WTC11 (cell line): ENCODE measurements at places on chromosomes 2 and 18. TPM values are rescaled to one million over a fixed set of nuclear protein-coding genes. Genes with fewer than 3 reads are reported as not detected.

GRCh38 chr2:240053173-240054155, at the start of gene OR6B3:
Gene OR6B3 (minus strand): TSS chr2:240053521.
- no peak for DNase-seq
- no peaks in the 10 kb centered on the region for H3K36me3 ChIP-seq
- H3K27ac ChIP-seq = no peak within 1 kb of the TSS
- H3K4me3 ChIP-seq = no peak within 1 kb of the TSS

The OSR1 gene
- 0.22 to 0.55 TPM (median 0.27 TPM) in 3 replicates for total RNA-seq

DNA sequence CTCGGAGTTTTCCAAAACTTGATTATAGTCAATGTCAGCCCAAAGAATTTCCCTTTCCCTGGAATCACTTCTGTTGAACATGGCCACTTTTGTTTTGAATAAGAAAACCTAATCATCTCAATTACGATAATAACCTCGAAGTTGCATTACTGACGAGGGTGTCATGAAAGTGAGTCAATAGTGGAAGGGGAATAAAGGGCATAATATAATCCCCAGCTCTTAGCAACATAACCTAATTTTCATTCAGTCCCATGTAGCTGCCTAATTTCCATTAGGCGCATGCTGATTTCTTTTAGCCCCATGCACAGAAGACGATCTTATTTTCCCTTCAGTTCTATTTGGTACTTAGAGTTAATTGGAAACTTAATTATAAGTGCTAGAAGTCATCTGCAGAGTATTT, 51.1 kb upstream of the RAPH1 start:
- peaks cover 15% of the 10 kb centered on the region for H3K4me1 ChIP-seq
- H3K36me3 ChIP-seq = no peaks in the 10 kb centered on the region
- no peak for DNase-seq

DNA sequence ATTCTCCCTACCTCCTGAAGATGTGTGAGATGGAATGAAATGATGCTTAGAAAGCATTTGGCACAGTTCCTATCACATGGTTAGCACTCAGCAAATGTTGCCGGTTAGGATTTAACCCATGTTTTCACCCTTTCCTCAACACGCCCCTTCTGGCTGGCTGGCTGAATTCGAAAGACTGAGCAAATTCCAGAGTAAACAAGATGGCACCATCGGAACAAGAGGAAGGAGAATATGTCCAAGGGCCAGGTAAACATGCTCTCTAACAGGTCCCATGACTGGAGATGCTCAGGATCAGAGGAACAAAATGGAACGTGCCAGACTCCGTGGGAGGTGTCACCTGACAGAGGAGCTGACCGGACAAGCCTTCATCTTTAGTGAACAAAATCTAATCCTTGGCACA, 145.6 kb downstream of the ANKRD44 start:
- no peak overlapping the region for H3K27ac ChIP-seq
- H3K4me1 ChIP-seq = peaks cover 12% of the 10 kb centered on the region
- H3K4me3 ChIP-seq = peak overlapping the region; percentile 58

- no peak overlapping the region for H3K27ac ChIP-seq
- no peak for DNase-seq
Measured at GRCh38 chr2:154952346-154952980, 254.0 kb downstream of the KCNJ3 start.

The THSD7B gene
- total RNA-seq = 2.9 to 3.7 TPM (median 3.1 TPM) in 3 replicates

- no peaks in the 10 kb centered on the region for H3K27me3 ChIP-seq
- H3K4me3 ChIP-seq = no peak overlapping the region
- H3K36me3 ChIP-seq = no peaks in the 10 kb centered on the region
- H3K27ac ChIP-seq = no peak overlapping the region
- peak; percentile 76 for DNase-seq
Measured at GRCh38 chr18:69838620-69839411, 108.9 kb downstream of the CD226 start.

The IL36B gene
- total RNA-seq = not detected in 3 replicates

DNA sequence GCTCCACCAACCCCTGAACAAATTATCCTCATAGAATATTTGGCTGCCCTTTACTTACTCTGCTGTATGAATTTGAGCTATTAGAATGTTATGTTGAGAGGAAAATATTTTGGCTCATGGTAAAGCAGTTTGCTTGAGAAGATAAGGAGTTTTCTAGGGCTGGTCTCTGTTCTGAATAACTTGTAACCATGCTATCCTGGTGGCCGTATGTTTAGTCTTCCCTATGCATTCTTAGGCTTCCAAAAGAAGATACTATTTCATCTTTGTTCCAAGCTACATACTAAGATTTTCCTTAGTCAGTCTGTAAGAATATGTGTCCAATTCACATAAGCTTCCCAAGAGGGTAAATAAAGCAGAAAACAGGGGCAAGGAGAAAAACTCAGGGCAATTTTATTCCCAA, 1105.1 kb upstream of the PIK3C3 start:
- no peaks in the 10 kb centered on the region for H3K36me3 ChIP-seq
- H3K4me1 ChIP-seq = peaks cover 31% of the 10 kb centered on the region
- no peak overlapping the region for H3K4me3 ChIP-seq
- no peaks in the 10 kb centered on the region for H3K27me3 ChIP-seq
- H3K27ac ChIP-seq = no peak overlapping the region

- no peak overlapping the region for H3K27ac ChIP-seq
- DNase-seq = no peak
- peaks cover 21% of the 10 kb centered on the region for H3K4me1 ChIP-seq
Measured at GRCh38 chr2:54385271-54385670, 70.9 kb upstream of the SPTBN1 start.

- no peaks in the 10 kb centered on the region; the same call in 1 of the 2 replicates for H3K27me3 ChIP-seq
- no peak overlapping the region for H3K4me3 ChIP-seq
- no peak overlapping the region for H3K27ac ChIP-seq
- peaks cover 6% of the 10 kb centered on the region for H3K4me1 ChIP-seq
- H3K36me3 ChIP-seq = no peaks in the 10 kb centered on the region
Measured at GRCh38 chr2:218418321-218418716, 604 bp upstream of the VIL1 start.

The GCG gene
- total RNA-seq = 0.14 TPM in 1 of 3 replicates, not detected in the others

DNA sequence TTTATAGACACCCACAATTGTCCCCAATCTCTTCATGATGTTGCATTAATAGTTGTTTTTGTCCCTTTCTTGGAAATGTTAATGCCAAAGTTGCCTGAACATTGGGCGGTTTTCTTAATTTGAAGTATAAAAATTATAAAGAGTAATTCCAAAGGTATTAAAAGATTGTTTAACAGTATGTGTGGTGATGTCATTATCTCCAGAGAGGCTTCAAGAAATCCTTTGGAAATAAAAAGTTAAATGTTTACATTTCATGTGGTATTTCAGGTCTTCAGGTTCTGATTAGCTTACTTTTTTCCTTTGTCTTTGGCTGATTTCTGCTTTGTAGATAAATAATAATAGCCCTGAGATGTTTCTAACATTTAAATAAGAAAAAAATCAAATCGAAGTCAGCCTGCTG, 29.3 kb upstream of the NOSTRIN start:
- no peaks in the 10 kb centered on the region for H3K27me3 ChIP-seq
- peaks cover 18% of the 10 kb centered on the region for H3K36me3 ChIP-seq
- no peak overlapping the region for H3K27ac ChIP-seq

DNA sequence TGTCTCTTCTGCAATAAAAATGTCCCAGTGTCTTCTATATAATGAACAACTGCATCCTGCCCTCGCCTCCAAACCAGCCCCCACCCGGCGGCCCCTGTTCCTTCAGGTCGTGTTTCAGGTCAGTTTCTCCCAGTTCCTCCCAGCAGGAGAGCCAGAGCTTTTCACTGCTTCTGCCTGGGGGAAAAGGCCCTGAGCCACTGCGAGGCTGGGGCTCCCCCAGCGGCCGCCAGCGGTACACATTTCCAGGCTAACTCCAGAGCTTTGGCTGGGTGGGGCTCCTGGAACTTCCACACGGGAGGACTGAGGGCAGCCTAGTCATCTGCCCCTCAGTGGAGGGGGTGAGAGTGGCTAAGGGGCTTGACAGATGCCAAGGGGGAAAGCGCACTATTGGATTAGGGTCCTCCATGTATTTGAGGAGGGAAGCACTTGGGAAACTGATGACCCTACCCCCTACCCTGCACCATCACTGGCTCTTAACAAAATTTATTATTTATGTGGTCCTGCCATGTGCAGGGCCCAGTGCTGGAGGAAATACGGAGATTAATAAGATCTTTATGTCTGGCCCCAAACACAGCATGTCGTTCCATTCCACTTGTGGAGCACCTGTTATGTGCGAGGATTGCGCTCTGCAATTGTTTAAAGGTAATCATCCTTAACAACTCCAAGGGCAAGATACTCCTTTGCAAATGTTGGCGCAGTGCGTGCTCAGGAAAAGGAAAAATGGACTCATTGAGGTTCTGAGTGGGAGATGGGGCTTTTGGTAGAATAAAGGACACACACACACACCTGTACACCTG, 17.3 kb upstream of the CYS1 start:
- H3K36me3 ChIP-seq = no peaks in the 10 kb centered on the region
- H3K4me3 ChIP-seq = no peak overlapping the region
- peaks cover under 1% of the 10 kb centered on the region; the same call in 1 of the 2 replicates for H3K27me3 ChIP-seq

DNA sequence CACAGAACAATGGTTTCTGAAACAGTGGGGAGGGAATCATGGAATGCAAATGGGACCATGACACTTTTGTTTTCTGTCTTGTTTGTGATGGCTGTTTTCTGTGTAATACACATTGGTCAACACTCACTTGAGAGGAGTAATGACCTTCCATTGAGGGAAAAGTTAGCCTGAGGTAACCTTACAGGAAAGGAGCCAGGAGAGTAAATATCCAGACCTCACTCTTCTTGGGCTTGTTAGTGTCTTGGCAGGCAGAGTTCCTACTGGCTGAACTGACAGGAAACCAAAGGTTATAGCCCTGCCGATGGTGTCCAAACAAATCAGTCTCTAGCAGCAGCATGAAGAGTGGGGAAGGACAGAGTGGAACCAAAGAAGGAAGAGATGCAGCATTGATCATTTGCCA, 17.2 kb upstream of the RPRM start:
- H3K36me3 ChIP-seq = no peaks in the 10 kb centered on the region
- H3K4me1 ChIP-seq = peaks cover 27% of the 10 kb centered on the region
- DNase-seq = no peak
- peak overlapping the region; percentile 88; the same call in 1 of the 2 replicates for H3K27ac ChIP-seq
- H3K27me3 ChIP-seq = no peaks in the 10 kb centered on the region
- H3K4me3 ChIP-seq = no peak overlapping the region

- H3K4me3 ChIP-seq = no peak overlapping the region
- H3K36me3 ChIP-seq = peaks cover 11% of the 10 kb centered on the region
- no peak overlapping the region for H3K27ac ChIP-seq
- no peaks in the 10 kb centered on the region for H3K27me3 ChIP-seq
- no peak for DNase-seq
- H3K4me1 ChIP-seq = no peaks in the 10 kb centered on the region
Measured at GRCh38 chr2:158273791-158274190, 172.1 kb downstream of the UPP2 start.

- no peak for DNase-seq
- no peaks in the 10 kb centered on the region for H3K27me3 ChIP-seq
- no peak overlapping the region for H3K4me3 ChIP-seq
- H3K27ac ChIP-seq = peak overlapping the region; percentile 94
- H3K36me3 ChIP-seq = peaks cover 29% of the 10 kb centered on the region
Measured at GRCh38 chr2:150876251-150876950, 385.3 kb downstream of the RBM43 start.

The CHPF gene
- total RNA-seq = 84.3 to 97.0 TPM (median 84.8 TPM) in 3 replicates

GRCh38 chr2:47838686-47839085, 55.7 kb downstream of the MSH6 start:
- no peak overlapping the region for H3K4me3 ChIP-seq
- H3K4me1 ChIP-seq = no peaks in the 10 kb centered on the region
- H3K27ac ChIP-seq = no peak overlapping the region
- DNase-seq = no peak
- H3K36me3 ChIP-seq = peaks cover 45% of the 10 kb centered on the region

The RGPD8 gene
- total RNA-seq = 8.3 to 8.9 TPM (median 8.3 TPM) in 3 replicates

The SNED1 gene
- 2.5 to 3.2 TPM (median 2.7 TPM) in 3 replicates for total RNA-seq

- DNase-seq = no peak
- H3K27me3 ChIP-seq = peaks cover 2% of the 10 kb centered on the region; the same call in 1 of the 2 replicates
- H3K36me3 ChIP-seq = no peaks in the 10 kb centered on the region
- H3K4me1 ChIP-seq = peaks cover 9% of the 10 kb centered on the region
- H3K4me3 ChIP-seq = no peak overlapping the region
Measured at GRCh38 chr2:127649100-127649611, 3.2 kb downstream of the GPR17 start.

DNA sequence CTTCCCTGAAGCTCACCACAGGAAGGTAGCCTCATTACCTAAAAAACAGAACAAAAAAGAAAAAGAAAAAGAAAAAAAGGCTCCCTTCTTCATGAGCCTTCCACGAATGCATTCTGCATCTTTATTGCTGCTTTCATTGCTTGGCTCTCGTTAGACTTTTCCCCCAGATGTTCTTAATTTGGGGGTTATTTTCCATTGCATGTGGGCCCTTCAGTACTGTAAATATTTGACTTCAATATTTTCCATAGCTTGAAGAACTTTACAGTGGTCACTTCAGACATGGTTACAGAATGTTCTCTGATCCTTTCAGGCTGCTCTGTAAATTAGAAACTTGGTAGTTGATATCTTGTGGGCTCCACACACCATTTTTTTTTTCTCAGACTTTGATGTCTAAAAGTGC, 65.6 kb upstream of the COPS8 start:
- no peak overlapping the region for H3K4me3 ChIP-seq
- H3K4me1 ChIP-seq = no peaks in the 10 kb centered on the region
- H3K27ac ChIP-seq = no peak overlapping the region
- peaks cover 6% of the 10 kb centered on the region; the same call in 1 of the 2 replicates for H3K36me3 ChIP-seq

- H3K27me3 ChIP-seq = no peaks in the 10 kb centered on the region
- H3K4me3 ChIP-seq = no peak overlapping the region
Measured at GRCh38 chr2:46778511-46778910, 137.1 kb downstream of the MCFD2 start.

The RSAD2 gene
- not detected in 3 replicates for total RNA-seq

The SIX3 gene
- 6.2 to 13.2 TPM (median 6.6 TPM) in 3 replicates for total RNA-seq

GRCh38 chr2:18271370-18272147, 288.9 kb downstream of the RDH14 start:
- DNase-seq = peak; percentile 9
- no peak overlapping the region for H3K27ac ChIP-seq
- H3K36me3 ChIP-seq = 0 out of 2 replicates have a peak, but pooled peaks cover 3% of the 10 kb centered on the region
- no peaks in the 10 kb centered on the region for H3K27me3 ChIP-seq

DNA sequence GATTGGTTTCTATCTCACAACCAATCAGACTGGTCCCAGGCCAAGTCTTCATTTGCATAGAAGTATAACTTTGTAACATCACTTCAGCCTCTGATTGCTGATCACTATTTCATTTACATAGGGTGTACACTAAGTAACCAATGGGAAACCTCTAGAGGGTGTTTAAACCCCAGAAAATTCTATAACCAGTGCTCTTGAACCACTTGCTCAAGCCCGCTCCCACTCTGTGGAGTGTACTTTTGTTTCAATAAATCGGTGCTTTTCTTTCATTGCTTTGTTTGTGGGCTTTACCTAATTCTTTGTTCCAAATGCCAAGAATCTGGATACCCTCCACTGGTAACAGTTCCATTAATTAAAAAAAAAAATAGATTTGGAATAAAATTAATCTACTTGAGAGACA, 77.0 kb downstream of the TMEFF2 start:
- H3K4me1 ChIP-seq = 0 out of 2 replicates have a peak, but pooled peaks cover 8% of the 10 kb centered on the region
- DNase-seq = no peak
- peaks cover 25% of the 10 kb centered on the region for H3K36me3 ChIP-seq

GRCh38 chr2:181992776-181993175, 7.1 kb downstream of the PPP1R1C start:
- H3K27me3 ChIP-seq = no peaks in the 10 kb centered on the region
- H3K27ac ChIP-seq = no peak overlapping the region
- H3K36me3 ChIP-seq = no peaks in the 10 kb centered on the region

The SOX11 gene
- 22.5 to 24.8 TPM (median 24.0 TPM) in 3 replicates for total RNA-seq

The OTOS gene
- total RNA-seq = not detected in 3 replicates
